BE2C (cell line): ENCODE measurements at places on chromosomes 5 and 9.

- DNase-seq, result no peak
These were observed 13.7 kb downstream of the GLRX start for GRCh38 chr5:95808686-95809413.

DNA sequence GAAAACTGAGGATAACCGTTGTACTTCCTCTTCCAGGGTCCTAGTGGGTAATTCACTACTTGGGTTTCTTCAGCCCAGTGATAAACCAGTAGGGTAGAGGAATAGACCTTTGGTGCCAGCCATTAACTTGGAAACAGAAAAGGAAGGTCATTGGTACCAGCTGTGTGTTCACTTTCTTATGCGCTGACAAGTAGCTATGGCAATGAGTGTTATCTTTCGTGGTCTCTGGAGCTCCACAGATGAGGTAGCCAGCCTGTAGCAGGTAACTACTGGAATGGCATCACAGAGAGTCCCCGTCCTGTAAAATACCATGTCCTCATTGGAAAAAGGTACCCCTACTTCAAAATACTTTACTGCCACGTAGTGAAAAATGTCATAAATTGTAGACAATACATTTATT lies 2.3 kb downstream of the UHRF2 start:
- DNase-seq, result no peak

GRCh38 chr5:60883229-60883628 lies 39.2 kb upstream of the ELOVL7 start:
- DNase-seq, result no peak

DNA sequence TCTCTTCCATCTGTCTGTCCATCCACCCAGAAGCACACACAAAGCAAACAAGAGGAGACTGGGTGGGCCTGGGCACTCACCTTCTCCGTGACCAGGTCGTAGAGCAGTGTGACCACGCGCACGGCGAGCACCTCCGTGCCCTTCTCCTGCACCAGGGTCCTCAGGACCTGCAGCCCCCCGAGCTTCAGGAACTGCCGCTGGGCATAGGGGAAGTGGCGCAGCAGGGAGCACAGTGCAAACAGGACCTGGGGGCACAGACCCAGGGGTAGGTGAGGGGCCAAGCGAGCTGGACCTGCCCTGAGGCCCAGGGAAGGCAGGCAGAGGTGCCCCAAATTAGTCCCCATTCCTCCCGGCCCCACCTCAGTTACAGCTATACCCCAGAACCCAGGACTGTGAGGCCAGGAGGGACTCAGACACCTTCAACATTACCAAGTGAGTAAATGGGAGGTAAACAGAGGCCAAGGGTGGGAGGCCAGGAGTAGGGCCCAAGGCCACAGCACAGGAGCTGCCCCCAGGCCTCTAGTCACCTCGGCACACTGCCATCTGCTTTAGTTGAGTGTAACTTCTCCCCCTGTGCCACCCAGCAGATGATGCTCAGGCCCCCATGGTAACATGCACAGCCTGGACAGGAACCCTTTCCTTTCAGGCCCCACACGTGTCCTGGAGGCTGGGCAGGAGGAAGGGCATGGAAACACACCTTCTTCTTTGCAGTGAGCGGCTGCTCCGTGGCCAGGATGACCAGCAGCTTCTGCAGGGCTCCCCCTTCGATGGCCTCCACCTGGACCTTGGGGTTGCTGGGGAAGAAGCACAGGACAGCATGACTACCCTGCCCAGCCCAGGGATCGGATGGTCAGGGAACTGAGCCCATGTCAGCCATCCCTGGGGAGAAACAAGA lies 76.2 kb upstream of the LRRTM2 start:
- no peak for DNase-seq

DNA sequence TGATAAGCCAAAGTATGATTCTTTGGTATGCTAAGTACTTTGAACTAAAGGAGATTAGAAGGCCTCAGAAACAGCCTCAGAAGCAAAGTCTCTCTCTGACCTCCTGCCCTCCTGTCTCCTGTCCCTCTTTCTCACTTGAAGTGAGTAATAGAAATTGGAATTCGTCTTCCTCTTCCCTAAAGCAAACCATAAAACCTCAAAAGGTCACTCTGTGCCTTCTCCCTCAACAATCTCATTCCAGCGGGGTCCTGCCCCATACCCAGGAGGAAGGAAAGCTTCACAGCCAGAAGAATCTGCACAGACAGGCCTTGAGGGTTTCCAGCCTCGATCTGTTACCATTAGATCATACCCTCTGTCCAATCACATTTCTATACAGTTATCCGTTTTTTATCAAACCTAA lies 87.8 kb downstream of the HAPLN1 start:
- no peak for DNase-seq

- DNase-seq, result no peak
These were observed 42.3 kb downstream of the CAMK4 start for GRCh38 chr5:111266491-111266890.

GRCh38 chr9:105087910-105088898 lies 156.2 kb upstream of the SLC44A1 start:
- DNase-seq, result no peak

DNA sequence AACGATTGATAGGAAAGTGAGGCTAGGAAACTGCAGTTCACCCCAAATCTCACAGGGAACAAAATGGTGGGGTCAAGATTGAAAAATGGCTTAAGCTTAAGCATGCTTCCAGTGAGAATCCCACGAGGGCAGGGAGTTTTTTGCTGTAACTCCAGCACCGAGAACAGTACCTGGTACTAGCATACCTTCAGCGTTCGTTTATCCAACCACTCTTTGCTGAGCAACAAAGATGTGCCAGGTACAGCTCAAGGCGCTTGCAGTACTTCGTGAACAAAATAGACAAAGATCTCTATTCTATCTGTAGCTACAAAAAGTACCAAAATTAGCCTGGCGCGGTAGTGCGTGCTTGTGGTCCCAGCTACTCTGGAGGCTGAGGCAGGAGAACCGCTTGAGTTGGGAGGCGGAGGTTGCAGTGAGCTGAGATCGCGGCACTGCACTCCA lies 778 bp upstream of the PPP6C start:
- DNase-seq, result no peak

DNA sequence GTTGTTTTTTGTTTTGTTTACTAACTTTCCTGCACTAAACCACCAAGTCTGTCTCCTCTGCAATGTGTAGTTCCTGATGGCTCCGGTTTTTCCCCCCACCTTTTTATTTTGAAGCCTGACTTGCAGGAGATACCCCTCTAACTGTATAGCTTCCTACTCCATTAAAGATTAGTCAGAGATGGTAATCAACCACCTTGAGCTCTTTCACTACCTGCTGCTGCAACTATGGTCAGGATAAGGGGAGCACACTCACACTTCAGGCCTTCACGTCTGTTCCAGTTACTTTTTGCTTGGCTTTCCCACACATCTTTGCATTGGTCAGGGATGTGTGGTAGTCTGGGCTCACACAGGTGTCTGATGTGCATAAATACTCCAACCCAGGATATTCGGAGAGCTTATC lies 63.4 kb downstream of the NR6A1 start:
- no peak for DNase-seq

DNA sequence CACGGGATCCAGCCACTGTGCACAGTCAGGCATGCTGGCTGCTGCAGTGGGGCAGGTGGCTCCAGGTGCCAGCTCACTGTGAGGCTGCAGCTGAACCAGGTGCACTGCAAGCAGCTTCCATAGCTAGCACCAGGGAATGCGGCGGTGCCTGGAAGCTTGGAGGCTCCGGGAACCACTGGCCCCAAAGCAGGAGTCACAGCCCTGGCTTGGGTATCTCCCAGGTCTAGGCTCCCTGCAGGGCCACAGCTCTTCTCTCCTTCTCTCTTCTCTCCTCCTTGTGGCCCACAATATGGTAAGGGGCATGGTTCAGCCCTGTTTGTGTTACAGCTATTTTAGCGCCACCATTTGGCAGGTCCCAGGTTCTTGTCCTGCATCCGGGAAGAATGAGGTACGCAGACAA lies 6.7 kb upstream of the MTMR12 start:
- no peak for DNase-seq

GRCh38 chr5:176736301-176736930 lies 73.9 kb upstream of the UNC5A start:
- DNase-seq, result peak; percentile 30

GRCh38 chr5:109688630-109688969 lies 1.1 kb upstream of the MAN2A1 start:
- peak; percentile 28 for DNase-seq

- no peak for DNase-seq
These were observed 41.9 kb downstream of the CD180 start for GRCh38 chr5:67154556-67155206.

DNA sequence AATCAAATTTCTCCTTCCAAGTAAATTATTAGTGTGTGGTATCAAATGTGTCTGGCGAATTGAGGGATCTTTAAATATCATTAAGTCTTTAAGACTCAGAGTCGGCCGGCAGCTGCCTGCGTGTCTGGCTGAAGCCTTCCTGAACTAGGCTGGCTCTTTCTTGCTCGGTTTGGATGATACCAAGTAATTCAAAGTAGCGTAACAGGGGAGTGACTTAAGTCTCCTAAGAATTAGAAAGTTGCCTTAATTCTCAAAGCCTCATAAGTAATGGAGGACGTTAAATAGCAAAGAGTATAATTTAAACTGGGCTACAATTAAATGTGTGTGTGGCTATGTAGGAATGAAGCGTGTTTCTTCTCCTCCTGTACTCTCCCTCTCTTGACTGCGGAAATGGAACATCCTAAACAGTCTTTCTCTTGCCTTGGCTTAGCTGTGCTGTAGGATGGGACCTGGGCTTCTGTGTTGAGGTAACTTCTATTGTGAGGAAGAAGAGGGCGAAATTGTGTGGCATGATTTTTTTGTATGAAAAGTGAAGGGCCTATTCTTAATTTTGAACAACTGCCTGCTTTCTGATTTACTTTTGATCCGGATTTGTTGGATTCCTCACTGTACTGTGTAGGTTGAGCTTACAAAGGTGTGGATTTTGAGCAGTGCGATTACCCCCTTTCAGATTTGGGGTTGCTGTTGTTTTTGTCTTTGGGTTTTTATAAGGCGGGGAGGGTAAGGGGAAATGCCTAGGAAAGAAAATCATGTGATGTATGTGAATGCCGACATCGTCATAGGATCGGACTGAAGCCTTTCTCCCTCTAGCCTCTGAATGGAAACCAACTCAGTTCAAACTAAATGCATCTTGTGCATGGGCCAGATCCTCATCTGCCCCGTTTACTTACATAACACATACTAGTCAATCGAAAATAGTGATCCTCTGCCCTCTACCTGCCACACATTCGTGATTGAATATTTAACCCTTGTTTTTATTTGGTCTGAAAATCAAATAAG lies 29.9 kb downstream of the CPEB4 start:
- peak; percentile 73 for DNase-seq

- no peak for DNase-seq
These were observed 267.3 kb downstream of the IRX1 start for GRCh38 chr5:3862906-3863305.

DNA sequence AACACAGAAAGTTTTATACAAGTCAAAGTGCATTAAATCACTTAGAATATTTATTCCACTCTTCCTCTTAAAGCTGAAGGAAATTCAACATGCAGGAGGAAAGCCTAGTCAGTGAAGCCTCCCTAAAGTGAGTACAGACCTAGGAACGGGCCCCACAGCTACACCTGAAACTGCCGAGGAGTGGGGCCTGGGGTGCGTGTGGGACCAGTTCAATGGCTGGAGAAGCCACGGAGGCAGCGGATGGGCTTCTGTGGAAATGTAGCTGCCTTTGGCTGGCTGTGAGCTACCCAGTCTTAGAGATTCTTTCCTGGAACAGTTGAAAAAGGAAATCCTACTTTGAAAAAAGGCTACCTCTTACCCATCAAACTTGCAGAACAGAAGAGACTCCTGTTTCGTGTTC lies 16.6 kb downstream of the ARPC5L start:
- DNase-seq, result no peak

DNA sequence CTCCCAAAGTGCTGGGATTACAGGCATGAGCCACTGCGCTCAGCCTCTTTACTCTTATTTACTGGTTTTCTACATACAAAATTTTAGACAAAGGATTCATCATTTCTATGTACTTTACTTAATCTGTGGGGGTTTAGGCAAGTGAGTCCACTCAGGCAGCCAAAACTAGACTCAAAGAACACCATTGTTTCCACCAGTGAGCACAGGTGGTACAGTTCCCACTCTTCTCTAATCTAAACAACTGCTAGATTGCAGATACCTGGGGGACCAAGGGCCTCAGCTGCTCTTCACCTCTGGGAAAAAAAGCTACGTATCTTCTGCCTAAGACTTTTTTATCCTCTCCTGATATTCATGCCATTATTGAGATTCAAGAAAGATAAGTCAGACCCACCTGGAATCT lies 260.1 kb downstream of the EBF1 start:
- no peak for DNase-seq

DNA sequence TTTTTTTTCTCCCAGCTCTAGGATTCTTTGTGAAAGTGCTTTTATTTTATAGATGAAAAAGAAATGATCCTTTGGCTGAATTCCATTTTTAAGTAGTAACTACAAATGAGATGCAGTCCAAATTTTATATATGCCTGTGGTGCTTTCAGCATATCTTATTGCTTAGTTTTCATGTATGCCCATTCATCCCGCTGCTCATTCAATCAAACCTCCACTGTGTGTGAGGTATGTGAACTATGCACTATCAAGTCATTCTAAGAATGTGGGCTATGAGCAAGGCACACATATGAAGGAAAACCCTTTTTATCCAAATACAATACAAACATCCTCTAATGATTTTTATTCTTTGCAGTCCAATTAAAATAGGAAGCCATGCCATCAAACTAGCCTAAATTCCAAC lies 1069.1 kb upstream of the DMAC1 start:
- DNase-seq, result no peak

- DNase-seq, result no peak
These were observed 18.3 kb upstream of the PHYHD1 start for GRCh38 chr9:128902351-128903078.

- DNase-seq, result no peak
These were observed 75.7 kb downstream of the CAMK4 start for GRCh38 chr5:111299831-111300432.

DNA sequence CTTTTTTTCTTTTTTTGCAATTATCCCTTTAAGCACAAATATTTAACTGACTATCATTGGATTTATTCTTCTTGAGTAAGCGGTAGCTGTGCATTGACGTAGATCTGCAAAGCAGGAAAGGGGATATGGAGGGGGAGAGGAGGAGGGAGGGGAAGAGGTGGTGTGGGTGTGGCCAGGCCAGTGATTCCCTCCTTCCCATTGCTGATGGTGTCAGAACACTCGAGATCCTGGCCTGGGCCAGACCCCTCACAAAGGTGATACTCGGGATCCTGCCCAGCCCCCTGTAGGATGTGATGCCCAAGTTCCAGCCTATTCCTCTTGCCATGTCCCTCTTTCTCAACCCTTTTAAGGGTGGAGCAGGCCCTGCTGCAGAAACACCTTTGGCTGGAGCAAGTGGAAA lies 9.9 kb downstream of the SLC36A3 start:
- DNase-seq, result no peak

GRCh38 chr5:463952-464351 lies 21.0 kb downstream of the EXOC3 start:
- no peak for DNase-seq

DNA sequence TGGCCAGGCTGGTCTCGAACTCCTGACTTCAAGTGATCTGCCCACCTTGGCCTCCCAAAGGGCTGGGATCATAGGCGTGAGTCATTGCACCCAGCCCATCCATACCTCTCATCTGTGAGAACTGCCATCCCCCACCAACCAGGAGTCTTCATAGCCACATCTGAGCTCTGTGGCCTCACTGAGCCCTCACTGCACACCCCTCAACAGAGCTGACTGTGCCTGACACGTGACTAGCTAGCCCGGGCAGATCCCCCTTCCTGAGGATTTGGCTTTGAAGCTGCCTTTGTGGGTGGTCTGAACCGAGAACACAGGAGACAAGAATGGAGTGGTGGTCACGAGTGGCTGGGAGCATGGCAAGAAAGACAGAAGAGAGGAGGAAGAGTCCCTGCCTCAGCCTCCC lies 15.6 kb downstream of the AK8 start:
- DNase-seq, result no peak
